ENCODE measurements at places on chromosomes 1 and 21. TPM values are rescaled to one million over a fixed set of nuclear protein-coding genes. Genes with fewer than 3 reads are reported as not detected.

Gene C1orf141
- not detected for total RNA-seq

GRCh38 chr1:225653463-225654276, 747 bp upstream of the ENAH start:
- peaks cover 9% of the 10 kb centered on the region for H3K4me1 ChIP-seq
- peaks cover 59% of the 10 kb centered on the region for H3K27me3 ChIP-seq
- peak; percentile 65 for DNase-seq
- peak overlapping the region; percentile 85 for H3K27ac ChIP-seq
- H3K4me3 ChIP-seq: peak overlapping the region; percentile 68
- H3K36me3 ChIP-seq: no peaks in the 10 kb centered on the region

Gene PARK7
- total RNA-seq: 262 TPM

Gene UBE2U
- not detected for total RNA-seq

Measured in left lung (tissue), 14 donors.